ENCODE measurements at places on chromosomes 7 and 10.

GRCh38 chr7:22578007-22578733, 78.2 kb upstream of the STEAP1B start:
- no peak for DNase-seq

- DNase-seq: no peak
Measured at GRCh38 chr7:26468625-26469024, 177.0 kb downstream of the SNX10 start.

DNA sequence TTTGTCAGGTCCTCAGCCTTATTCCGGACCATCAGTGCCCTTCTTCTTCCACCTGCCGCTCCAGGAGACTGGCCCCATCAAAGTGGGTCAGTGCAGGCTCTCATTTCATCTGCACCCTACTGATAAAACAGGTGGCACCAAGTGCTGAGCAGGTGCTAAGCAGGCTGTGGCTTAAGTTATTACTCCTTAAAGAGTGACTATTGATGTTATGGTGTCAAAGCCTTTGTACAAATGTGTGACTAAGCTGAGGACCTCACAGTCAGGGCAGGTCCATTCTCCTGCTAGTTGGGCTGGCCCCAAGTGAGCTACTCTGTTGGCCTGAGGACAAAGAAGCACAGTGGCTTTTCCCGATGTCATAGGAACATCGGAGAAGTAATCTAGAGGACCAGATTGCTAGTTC, 11.2 kb upstream of the CALD1 start:
- no peak for DNase-seq

- DNase-seq: no peak
Measured at GRCh38 chr7:155746188-155746587, 66.1 kb downstream of the SHH start.

- DNase-seq: peak; percentile 82
Measured at GRCh38 chr10:104076743-104077160, 8.9 kb downstream of the COL17A1 start.

DNA sequence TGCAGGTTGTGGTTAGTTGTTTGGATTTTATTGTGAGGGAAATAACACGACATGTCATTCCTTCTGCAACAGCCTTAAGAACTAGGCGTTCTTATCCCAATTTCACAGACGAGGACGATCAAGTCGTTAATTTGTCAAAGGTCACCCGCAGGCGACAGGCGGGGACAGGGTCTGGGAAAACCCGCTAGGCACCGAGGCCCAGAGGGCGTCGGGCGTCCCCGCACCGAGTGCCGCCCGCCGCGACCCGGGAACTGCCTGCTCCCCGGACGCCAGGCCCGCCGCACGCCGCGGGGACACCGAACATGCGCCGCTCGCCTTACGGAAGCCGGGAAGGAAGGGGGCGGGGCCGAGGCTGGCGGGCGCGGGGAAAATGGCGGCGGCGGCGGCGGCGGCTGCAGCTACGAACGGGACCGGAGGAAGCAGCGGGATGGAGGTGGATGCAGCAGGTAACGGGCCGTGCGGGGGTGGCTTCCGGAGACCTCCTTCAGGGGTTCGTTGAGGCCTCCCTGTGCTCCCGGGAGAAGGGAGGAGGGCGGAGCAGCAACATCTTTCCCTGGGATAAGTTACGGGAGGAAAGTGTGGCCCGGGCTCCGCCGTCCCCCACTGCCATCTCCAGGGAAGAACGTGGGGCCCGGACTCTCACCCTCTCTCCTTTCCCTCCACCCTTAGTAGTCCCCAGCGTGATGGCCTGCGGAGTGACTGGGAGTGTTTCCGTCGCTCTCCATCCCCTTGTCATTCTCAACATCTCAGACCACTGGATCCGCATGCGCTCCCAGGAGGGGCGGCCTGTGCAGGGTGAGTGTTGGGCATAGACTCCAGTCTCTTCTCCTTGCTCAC, at the start of gene COPS6:
Gene COPS6 (plus strand): TSS at position 349 of the 837 bp plus-strand sequence. CDS start 22 bp downstream, at position 371.
- peak; percentile 73 for DNase-seq

GRCh38 chr7:32051128-32051527, 19.1 kb downstream of the PDE1C start:
- no peak for DNase-seq

GRCh38 chr7:43925984-43926797, at the start of gene UBE2D4:
TSS of gene UBE2D4 (plus strand) at chr7:43926436. CDS start at chr7:43926533, 97 bp downstream.
- DNase-seq: peak; percentile 90

- DNase-seq: no peak
Measured at GRCh38 chr7:52450816-52451215, 584.6 kb upstream of the POM121L12 start.

GRCh38 chr7:8250547-8250946, 11.4 kb downstream of the ICA1 start:
- DNase-seq: no peak

DNA sequence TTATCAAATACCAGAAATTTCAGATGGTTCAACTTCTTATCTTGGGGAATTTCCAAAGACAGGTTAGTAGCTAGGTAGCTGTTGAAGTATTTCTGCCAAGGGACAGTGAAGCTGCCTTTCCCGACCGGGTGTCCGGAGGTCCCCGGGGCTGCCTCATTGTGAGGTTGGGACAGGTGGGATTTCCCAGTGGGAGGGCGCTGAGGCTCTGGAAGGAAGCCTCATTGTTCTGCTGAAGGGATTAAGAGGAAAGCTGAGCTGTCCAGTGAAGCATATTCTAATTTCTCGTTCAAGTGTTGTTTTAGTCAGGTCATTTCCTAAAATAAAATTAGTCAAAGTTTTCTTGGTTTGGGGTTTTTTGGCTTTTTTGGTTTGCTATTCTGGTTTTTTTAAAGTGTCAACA, 244.2 kb downstream of the MGMT start:
- DNase-seq: no peak

DNA sequence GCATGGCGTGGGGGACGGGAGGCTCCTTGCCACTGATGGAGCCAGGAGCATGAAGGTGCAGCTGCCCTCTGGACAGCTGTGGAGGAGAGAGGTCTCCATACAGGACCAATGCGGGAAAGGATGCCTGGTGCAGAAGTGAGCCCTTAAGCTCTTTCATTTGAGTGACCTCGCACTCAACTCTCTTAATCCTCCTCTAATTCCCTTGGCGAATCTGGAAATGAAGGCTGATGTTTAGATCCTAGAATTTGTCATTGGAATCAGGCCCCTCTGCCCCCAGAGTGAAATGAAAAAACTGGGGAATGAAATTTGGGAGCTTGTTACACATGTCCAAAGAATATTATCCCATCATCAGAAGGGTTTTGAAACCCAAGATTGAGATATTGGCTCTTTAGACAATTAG, 639.5 kb downstream of the LRMDA start:
- DNase-seq: no peak

GRCh38 chr10:130244031-130244927, 108.1 kb downstream of the GLRX3 start:
- DNase-seq: no peak

- DNase-seq: no peak
Measured at GRCh38 chr7:8014399-8014798, 45.8 kb downstream of the GLCCI1 start.

All from COR-L47 (cell line).